ENCODE measurements at places on chromosomes 3 and 15.

DNA sequence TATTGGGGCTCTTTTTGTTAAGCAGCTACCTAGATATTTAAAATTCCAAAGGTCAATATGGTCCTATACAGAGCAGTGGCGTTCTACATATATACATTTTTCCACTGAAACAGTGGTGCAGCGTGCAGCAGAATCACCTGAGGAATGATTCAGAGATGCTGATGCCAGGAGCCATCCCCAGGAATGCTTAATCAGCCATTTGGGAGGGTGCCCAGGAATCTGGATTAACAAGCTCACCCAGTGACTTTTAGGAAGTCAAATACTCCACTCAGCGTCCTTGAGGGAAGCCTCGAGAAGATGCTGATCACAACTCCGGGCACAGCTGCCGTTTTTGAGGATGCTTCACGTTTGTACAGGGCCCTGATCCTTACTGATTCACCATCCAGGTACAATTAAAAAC is 82.6 kb upstream of the ARHGEF3 start:
- no peak for DNase-seq

GRCh38 chr15:92884436-92885223 is 15.5 kb upstream of the CHD2 start:
- DNase-seq = no peak

DNA sequence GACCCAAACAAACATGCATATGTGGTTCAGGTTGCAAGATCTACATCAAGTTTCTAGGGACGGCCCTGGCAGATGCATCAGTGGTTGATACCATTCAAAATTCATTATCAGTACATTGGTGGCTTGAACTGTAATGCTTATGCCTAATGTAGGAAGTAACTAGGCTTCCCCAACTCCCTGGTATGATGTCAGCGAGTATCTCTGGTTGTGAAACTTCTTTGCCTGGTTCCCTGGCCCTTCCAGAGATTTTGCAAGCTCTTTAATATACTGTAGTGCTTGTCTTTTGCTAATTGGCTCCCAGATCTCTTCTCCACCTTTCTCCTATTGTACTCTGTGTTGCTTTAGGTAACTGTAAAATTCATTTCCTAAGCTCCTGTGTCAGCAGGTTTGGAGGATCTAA is 114.8 kb upstream of the RARB start:
- no peak for DNase-seq

DNA sequence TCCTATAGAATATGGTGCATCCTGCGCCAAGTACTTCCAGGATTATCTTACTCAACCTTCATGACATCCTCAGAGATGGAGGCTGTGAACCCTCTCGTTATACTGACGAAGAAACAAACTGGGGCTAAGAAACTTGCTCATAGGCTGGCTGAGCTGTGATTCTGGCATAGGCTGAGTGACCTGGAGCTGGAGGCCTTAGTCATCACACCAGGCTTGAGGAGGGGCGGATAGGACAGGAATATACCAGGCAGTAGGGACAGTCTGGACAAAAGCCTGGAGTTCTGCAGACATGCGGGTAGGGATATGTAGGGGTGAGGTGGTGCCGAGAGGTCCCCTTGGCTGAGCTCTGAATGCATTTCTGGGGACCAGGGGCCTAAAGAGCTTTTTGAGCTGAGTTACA is 18.1 kb downstream of the HEMK1 start:
- DNase-seq = no peak

DNA sequence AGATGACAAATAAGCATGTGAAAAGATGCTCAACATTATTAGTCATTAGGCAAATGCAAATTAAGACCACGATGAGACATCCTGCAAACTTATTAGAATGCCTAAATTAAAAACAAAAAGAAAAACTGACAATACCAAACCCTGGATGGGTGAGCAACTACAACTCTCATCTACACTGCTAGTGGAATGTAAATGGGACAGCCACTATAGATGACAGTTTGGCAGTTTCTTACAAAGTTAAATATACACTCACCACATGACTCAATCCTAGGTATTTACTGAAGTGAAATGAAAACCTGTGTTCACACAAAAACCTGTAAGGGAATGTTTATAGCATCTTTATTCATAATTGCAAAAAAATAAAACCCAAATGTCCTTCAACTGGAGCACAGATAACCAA is 74.7 kb downstream of the NPTN start:
- no peak for DNase-seq

GRCh38 chr3:146861262-146861661 is 256.1 kb upstream of the PLSCR5 start:
- no peak for DNase-seq

GRCh38 chr3:42067326-42067725 is 23.8 kb upstream of the TRAK1 start:
- DNase-seq = no peak

DNA sequence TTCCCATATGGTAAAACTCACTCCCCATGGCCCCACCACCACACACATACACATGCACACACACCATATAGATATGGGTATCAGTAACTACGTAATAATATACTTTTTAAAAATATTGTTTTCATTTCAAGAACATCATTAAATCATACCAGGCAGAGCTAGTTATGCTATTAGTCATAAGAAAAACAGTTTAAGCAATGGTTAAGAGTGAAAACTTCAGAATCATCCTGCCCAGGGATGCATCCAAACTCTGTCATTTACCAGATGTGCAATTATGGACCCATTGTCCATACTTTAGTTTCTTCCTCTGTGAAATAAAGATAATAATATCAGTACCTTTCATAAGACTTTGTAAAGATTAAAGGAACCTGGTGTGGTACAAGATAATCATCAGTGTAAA is 608.3 kb downstream of the RBMS3 start:
- DNase-seq = no peak

GRCh38 chr3:50517721-50518206 is 14.3 kb upstream of the CACNA2D2 start:
- no peak for DNase-seq

GRCh38 chr3:142577696-142578328 is 721 bp downstream of the ATR start:
- no peak for DNase-seq

DNA sequence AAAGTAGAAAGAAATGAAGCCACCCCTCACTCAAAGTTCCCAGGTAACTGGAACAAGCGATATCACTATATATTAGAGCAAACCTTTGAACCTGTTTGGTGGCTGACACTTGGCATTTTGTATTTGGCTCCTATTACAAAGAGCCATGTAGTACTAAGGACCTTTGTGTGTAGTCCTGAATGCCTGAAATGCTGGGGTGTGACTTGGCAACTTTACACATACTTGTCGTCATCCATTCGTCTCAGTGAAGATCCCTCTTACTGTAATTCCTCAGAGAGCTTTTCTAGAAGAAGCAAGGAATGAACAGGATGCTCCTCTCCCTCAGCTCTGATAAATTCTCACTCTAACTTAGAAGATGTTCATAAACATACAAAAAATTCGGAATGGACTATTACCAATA is 216.1 kb upstream of the CDIN1 start:
- no peak for DNase-seq

DNA sequence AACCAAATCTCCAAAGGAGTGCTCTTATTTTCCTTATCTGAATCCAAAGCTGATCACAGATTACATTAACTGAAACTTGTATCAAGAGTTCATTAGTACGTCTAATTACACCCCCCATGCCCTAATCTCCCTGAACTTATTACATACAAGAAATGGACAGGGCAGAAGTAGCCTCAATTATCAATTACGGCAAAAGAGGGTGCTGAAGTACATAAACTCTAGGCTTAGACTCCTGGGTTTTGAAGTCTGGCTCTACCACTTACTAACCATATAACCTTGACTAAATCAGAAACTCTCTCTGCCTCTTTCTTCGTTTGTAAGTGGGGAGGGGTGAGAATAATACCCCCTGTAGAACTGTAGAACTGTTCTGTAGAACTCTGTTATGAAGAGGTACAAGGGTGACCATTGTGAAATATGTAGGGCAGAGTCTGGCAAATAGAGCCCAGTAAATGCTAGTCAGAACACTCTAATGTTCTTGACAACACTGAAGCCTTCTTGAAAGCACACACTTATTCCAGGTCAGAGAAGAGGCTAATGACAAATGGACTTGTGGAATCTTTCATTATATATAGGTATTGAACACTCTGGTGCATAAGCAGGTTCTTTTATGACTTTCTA is 19.6 kb upstream of the OR5K4 start:
- no peak for DNase-seq

DNA sequence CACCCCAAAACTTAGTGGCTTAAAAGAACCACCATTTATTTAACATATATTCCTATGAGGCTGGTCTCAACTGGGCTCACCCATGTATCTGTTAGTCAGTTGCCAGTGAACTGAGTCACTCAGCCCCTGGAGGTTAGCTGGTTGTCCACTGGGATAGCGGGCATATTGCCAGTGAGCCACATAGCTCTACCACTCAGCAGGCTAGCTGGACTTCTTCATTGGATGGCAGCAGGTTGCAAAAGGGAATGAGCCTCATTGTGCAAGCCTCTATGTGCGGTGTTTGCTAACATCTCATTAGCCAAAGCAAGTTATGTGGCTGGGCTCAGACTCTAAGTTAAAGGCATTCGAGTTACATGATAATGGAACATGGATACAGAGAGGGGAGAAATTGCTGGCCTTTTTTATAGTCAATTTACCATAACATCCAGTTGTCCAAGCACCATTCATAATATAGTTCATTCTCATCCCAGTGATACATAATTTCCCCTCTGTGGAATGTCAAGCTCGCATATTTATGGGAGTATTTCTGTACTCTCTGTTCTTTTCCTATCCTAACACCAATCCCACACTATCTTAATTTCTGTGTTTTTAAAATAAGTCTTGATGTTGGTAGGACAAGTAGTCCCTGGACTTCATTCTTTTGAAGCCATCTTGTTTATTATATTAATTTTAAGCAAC is 8.7 kb downstream of the BTD start:
- DNase-seq = no peak

DNA sequence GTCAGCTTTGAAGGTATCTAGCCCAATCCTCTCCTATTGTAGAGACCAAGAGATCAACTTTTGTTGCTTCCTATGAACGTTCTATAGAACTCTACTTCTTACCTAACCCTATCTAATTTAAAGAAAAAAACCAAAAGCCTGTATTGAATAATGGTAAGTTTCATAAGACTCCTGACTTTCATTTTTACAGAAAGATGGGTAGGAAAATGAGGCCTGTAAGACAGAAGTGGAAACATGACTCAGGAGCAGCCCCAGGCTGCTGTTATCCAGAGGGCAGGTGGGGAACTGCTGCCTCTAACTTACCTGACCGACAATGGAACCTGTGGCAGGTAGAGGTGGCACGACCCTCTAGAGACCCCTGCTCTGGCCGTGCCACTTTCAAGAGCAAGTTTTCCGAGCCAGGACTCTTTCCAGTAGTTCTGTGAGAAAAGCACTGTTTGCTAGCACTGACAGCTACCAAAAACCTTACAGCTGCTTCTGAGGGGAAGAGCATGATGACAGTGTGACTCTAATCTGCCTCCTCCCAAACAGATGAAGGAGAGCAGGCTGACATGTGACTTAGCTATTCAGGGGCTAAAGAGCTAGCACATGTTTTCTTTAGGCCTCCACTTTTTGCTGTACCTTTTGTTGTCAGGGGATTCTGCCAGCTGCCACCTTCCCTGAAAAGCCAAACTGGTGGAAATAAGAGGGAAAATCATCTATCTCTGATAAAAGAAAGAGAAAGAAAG is 17.5 kb downstream of the POPDC2 start:
- DNase-seq = no peak

GRCh38 chr3:141234283-141234682 is 2.7 kb downstream of the PXYLP1 start:
- DNase-seq = no peak

GRCh38 chr15:49303003-49303402 is 120.0 kb upstream of the FGF7 start:
- DNase-seq = no peak

Measured in stimulated activated CD8-positive, alpha-beta memory T cell treated with anti-CD3 and anti-CD28 coated beads, Interleukin-4, amount 100 ng/mL, for 4 hours (primary cell).